ENCODE measurements at places on chromosomes 3 and 15. TPM values are rescaled to one million over a fixed set of nuclear protein-coding genes. Genes with fewer than 3 reads are reported as not detected.

The MEIS2 gene
- 276 TPM for total RNA-seq

The CAMKV gene
- total RNA-seq = 0.18 TPM

The LAMB2 gene
- total RNA-seq = 537 TPM

The GLDN gene
- total RNA-seq = 0.99 TPM

The SLC6A20 gene
- 0.06 TPM for total RNA-seq

The EBLN2 gene
- 12.1 TPM for total RNA-seq

The FBLN2 gene
- total RNA-seq = 34.4 TPM

The SEMA3F gene
- total RNA-seq = 42.8 TPM

The KNL1 gene
- 13.7 TPM for total RNA-seq

The C3orf18 gene
- total RNA-seq = 14.2 TPM

The P2RY13 gene
- 1.2 TPM for total RNA-seq

The SOX14 gene
- total RNA-seq = not detected

The CYP11A1 gene
- 1.9 TPM for total RNA-seq

The BFSP2 gene
- not detected for total RNA-seq

The UTS2B gene
- total RNA-seq = 1.2 TPM

The RASL12 gene
- total RNA-seq = 12.6 TPM

The LMAN1L gene
- not detected for total RNA-seq

The SPESP1 gene
- total RNA-seq = 1.6 TPM

The CAND2 gene
- total RNA-seq = 19.4 TPM

The CDHR4 gene
- 0.35 TPM for total RNA-seq

The SLCO2A1 gene
- total RNA-seq = 17.1 TPM

The TICRR gene
- 4.3 TPM for total RNA-seq

The STRIT1 gene
- total RNA-seq = 2.0 TPM

The ACTRT3 gene
- 3.0 TPM for total RNA-seq

The GPR62 gene
- total RNA-seq = 0.06 TPM

The ADIPOQ gene
- total RNA-seq = 2.5 TPM

The ATP13A5 gene
- total RNA-seq = not detected

The TJP1 gene
- 141 TPM for total RNA-seq

The QRICH1 gene
- total RNA-seq = 75.6 TPM

The ADPRH gene
- 7.6 TPM for total RNA-seq

The P2RY1 gene
- 6.9 TPM for total RNA-seq

The SEMA6D gene
- total RNA-seq = 40.2 TPM

The DUOX2 gene
- 0.06 TPM for total RNA-seq

The PPARG gene
- total RNA-seq = 35.8 TPM

The ISLR gene
- 70.4 TPM for total RNA-seq

The ADAMTS7 gene
- total RNA-seq = 37.3 TPM

The VGLL4 gene
- 138 TPM for total RNA-seq

The SLC12A8 gene
- 7.2 TPM for total RNA-seq

The GASK1A gene
- total RNA-seq = 11.2 TPM

The BLOC1S6 gene
- 43.9 TPM for total RNA-seq

The RETNLB gene
- total RNA-seq = not detected

The PKM gene
- 782 TPM for total RNA-seq

The IL17RD gene
- total RNA-seq = 45.2 TPM

The THSD4 gene
- 65.6 TPM for total RNA-seq

The SCAANT1 gene
- total RNA-seq = not detected

The DAZL gene
- total RNA-seq = not detected

The COL8A1 gene
- total RNA-seq = 13.0 TPM

The B3GALNT1 gene
- total RNA-seq = 38.1 TPM

The GOLGA8Q gene
- 1.3 TPM for total RNA-seq
